ENCODE measurements at places on chromosomes 12 and 14.

DNA sequence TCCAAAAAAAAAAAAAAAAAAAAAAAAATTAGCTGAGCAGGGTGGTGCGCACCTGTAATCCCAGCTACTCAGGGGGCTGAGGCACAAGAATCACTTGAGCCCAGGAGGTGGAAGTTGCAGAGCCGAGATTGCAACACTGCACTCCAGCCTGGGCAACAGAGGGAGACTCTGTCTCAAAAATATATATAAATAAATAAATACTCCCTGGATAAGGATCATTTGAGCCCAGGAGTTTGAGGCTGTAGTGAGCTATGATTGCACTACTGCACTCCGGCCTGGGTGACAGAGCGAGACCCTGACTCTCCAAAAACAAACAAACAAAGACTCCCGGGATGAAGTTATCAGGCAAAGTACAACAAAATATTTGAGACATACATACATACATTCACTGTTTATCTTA, 3.3 kb upstream of the NAA25 start:
- DNase-seq, result no peak

GRCh38 chr12:92141591-92142121, 4.0 kb downstream of the BTG1 start:
- no peak for DNase-seq

DNA sequence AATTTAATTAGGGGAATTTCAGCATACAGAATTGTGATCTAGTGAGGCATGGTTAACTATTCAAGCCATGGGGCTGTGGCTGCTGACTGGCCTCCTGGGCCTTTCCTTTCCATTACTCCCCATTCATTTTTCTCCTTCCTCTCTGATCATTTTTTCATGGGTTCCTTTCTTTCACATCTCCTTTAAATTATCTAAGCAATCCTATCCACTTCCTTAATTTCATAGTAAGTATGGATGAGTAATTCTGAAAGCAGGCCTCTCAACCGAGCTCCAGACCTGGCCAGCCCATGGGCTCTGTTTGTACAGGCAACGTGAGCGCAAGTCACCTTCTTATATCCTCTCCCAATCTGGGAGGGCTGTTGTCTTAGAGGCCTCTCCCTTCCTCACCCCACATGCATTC, 13.4 kb downstream of the CKAP4 start:
- no peak for DNase-seq

- no peak for DNase-seq
These were observed 357.7 kb downstream of the CACNA1C start for GRCh38 chr12:2410496-2410895.

GRCh38 chr12:34292736-34293625, 270.7 kb downstream of the ALG10 start:
- no peak for DNase-seq

All from cerebellar nuclear complex (tissue), 1 donor.